ENCODE measurements at places on chromosomes 7 and 10.

GRCh38 chr10:132364594-132364970, 32.4 kb upstream of the PWWP2B start:
- ATAC-seq = no peak

- peak; percentile 61 for ATAC-seq
Measured at GRCh38 chr7:108413782-108414492, 42.3 kb downstream of the NRCAM start.

DNA sequence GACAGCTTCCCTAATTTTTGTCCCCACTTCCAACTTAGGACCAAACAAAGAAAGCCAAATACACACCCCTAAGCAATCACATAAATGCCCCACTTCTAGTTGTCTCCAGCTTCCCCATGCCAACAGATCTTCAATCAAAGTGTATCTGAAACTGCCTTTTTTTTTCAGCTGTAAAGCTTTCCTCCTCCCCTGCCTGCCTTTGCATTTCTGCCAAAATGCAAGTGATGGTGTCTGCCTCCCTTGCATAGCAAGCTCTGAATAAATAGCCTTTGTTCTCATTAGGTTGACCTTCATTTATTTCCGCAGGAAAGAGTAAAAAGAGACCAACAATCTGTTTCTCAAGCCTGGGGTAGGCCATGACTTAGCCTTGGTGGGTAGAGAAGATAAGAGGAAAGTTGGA, 459.4 kb downstream of the GPAM start:
- ATAC-seq = no peak

DNA sequence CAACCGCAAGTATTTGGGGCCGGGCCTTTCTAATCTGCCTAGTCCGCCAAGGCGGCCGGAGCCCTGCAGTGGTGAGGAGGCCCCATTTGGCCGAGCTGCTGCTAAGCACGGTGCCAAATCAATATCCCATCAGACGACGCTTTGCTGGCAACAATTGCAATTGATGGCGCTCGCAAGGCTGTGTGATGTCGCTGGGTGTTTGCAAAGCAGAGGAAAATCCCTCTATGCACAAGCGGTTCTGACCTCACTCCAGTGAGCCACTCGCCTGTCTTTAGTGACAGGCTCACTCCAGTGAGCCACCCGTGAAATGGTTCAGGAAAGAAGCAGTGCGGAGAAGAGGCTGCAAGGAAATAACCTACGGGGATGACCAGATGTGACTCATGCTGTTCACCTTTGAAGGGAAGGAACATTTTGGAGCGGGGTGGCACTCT, 18.3 kb upstream of the PDE1C start:
- ATAC-seq = no peak

DNA sequence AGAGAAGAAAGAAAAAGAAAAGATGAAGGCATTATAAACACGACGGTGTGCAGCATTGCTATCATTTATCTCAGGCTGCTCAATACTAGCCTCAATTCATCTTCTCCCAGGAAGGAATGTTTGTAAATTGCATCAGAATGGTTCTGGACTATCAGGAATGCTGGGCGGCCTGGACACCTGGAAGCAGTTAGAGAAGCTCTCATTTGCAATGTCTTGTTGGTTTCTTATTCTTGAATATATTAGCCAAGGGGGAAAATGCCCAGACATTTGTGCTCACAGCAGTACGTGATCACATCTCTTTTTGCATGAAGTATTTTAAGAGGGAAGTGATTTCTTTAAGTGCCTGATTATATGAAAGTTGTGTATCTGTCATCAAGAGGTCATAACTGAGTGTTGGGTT, 85.6 kb upstream of the IMMP2L start:
- no peak for ATAC-seq

- no peak for ATAC-seq
Measured at GRCh38 chr10:17064435-17064834, 65.2 kb downstream of the CUBN start.

- ATAC-seq = no peak
Measured at GRCh38 chr7:31120800-31121513, 68.8 kb downstream of the ADCYAP1R1 start.

- ATAC-seq = no peak
Measured at GRCh38 chr7:1229202-1229947, 3.3 kb upstream of the UNCX start.

DNA sequence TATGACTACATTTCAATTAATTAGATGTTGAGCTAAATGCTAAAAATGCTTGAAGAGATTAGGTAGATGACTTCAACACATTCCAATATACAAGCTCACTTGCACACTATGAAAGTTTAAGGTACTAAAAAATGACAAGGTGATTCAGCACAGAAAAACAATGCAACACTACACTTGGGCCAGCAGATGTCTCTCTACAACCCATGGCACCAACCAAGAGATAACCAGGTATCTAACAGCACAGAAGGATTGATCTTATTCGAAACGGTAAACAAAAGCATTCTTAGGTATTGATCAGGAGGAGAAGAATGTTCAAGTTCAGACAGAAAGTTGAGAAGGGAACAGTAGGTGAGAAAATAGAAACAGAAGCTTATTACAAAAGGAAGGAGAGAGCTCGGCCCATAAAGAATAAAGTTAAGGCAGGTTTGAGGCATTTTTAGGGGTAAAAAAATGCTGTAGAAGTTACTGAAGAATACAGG, 248.2 kb upstream of the KLF14 start:
- peak; percentile 18 for ATAC-seq

GRCh38 chr7:1663223-1663622, 6.9 kb upstream of the ELFN1 start:
- no peak for ATAC-seq

GRCh38 chr7:47685712-47686376, 103.9 kb upstream of the TNS3 start:
- ATAC-seq = no peak

DNA sequence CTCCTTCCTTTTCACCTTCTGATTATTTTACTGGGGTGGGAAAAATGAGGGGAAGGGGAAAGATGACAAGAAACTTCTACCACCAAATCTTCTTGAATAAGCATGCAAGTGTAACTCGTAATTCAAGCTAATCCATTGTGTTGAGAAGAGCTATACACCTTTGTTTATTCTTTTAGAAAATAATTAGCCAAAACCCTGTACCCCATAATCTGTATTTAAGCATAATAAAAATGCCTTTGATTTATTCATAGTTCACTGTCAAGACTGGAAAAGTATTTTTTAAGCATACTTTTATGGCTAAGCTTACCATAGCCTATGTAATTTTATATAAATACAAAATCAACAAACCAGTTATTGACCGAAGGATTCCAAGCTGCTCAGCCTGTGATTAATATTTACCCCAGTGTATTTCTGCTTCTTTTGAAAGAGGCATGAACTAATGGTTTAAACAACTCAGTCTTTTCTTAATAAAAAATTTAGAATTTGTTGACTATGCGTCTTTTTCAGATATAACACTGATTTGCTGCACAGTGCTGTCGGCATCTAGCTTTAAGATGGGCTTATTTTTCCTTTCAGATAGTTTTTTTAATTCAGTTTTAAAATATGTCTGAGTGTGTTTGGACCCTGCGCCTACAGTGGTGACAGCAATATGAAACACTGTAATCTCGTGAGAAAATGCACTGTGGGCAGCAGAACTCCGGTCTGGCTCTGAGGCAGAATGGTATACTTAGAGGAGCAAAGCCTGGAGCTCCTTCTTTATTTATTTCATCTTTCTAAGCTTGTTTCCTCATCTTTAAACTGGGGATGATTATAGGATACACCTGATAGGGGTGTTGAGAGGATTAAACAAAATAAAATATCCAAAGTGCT, 238.8 kb upstream of the LRGUK start:
- ATAC-seq = no peak

DNA sequence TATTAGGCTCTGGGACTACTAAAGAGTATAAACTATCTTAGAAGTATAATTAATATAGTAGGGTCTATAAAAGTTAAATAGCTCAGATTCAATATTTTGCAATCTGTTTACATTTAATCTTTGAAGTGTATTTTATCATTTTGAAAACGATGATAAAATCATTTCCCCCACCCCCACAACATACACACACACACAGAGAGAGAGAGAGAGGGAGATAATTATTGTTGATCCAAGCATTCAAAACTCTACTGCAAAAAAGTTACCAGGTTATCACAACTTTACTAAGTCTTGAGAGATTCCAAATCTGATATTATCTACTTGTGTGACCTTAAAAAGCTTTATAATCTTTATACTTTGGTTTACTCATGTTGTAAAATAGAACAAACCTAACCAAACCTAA, 14.0 kb downstream of the ZNF800 start:
- no peak for ATAC-seq

- ATAC-seq = no peak
Measured at GRCh38 chr10:17981766-17982380, 30.2 kb downstream of the SLC39A12 start.

GRCh38 chr7:111997546-111997945, 208.7 kb downstream of the DOCK4 start:
- ATAC-seq = no peak

DNA sequence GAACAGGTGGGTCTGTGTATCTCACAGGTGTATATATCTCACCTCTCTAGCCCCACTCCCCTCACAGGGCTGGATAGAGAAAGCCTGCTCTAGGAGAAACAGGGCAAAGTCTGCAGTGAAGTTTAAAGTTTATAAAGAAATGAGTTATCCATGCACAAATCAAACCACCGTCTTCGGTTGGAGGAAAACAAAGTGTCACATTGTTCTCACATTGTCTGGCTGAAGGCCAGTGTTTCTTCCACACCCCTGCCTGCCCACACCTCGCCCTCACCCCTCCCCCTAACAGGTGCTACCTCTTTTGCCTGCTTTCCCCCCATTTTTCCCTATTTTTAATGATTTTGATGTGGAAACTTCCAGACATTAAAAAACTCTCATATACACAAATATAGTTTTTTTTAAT, 25.8 kb downstream of the AQP1 start:
- no peak for ATAC-seq

DNA sequence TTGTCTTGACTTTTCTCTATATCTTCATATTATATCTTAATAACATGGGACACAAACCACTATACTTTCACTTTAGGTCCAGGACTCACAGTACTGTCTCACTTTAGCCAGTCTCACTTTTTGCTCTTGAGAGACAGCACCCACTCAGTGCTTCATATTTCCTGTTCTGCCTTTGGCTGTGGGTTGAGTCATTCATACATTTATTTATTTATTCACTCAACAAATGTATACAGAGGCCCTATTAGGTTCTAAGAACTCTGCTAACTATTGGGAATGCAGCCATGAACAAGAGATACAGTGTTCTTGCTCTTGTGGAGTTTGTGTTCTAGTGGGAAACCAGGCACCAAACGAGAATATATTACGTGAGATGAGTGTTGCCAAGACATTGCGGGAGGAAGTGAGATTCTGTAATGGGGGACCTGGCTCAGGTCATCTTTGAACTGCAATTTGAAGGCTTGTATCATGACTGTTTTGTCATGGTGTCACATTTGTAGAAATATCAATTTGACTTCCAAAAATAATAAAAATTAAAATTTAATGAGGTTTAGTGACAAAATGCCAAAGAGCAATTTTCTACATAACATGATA, 190.1 kb downstream of the SDHAF3 start:
- ATAC-seq = no peak

Measured in motor neuron (in vitro differentiated cells).